Stimulated activated CD4-positive, alpha-beta T cell treated with anti-CD3 and anti-CD28 coated beads, TNF-alpha, amount 100 ng/mL, for 4 hours (primary cell): ENCODE measurements at places on chromosomes 12 and 14.
A peak's percentile ranks its signal among the peaks of the same experiment; 100 is the strongest.

GRCh38 chr12:97552410-97553121 lies 90.0 kb downstream of the RMST start:
- DNase-seq: no peak

DNA sequence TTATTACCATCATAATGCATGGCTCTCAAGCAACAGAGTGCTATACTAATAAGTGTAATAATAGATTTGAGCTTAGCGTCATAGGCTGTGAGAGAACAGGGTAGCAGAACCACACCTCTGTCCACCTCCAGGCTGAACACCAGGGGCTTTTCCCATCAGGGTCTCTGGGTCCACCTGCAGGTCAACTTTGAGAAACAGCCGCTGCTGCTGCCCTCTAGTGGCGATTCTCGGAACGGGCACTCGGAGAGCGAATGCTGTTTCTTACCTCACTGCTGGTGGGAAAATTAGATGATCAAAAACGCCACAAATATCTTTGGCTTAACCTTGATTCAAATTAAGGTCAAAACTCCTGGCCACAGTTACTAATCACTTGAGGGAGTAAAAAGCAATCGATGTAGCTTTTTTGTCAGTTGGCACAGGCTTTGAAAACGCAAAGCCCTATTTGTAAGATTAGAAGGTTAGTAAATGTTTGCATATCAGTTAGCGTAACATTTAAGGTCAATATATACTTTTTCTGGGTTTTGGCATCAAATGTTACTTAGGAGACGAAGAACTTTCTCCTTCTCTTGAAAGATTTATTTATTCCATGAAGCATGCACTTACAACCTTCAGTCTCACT lies 127.9 kb upstream of the TMEM132D start:
- DNase-seq: peak; percentile 45

GRCh38 chr14:82879949-82880535 lies 1346.4 kb upstream of the SEL1L start:
- no peak for DNase-seq

GRCh38 chr14:73397810-73398209 lies 60.5 kb downstream of the NUMB start:
- no peak for DNase-seq

GRCh38 chr14:85528897-85529631 lies 880 bp upstream of the FLRT2 start:
- no peak for DNase-seq
